ENCODE measurements at places on chromosomes 11 and 22. TPM values are rescaled to one million over a fixed set of nuclear protein-coding genes. Genes with fewer than 3 reads are reported as not detected.

DNA sequence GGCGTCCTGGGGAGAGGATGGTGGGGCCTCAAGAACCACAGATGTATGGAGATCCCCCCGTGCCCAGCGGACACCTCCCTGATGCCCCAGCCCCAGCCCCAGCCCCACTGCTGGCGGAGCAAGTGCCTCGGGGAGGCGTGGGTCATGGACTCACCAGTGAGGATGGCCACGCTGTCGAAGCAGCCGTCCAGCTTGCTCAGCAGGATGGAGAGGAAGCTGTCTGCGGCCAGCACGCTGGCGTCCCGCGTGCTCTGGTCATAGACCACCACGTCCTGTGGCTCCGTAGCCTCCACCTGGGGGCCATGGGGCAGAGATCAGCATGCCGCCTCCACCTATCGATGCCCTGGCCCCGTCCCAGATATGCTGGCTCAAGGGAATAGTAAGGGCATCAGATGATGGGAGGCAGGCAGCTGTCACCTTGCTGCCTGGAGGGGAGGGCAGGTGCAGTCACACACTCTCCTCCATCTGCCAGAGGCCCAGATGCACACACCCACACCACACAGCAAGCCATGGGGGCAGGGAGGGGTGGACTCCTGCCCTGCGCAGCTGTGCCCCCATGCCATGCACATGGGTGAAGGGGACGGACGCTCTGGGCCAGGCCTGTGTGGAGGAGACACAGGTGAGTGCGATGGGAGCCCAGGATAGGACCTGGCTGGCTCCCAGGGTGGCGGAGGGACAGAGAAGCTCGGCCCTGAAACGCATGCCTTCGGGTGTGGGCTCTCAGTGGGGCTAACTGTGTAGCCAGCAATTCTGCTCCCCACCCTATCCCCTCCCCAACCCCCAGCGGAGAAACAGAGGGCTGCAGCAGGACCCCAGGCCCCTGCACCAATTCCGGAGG is 8.2 kb downstream of the DUSP8 start:
- no peak for DNase-seq

GRCh38 chr11:126823274-126823673 is 177.3 kb downstream of the KIRREL3 start:
- no peak for DNase-seq

- no peak for DNase-seq
Observed at GRCh38 chr22:17811119-17811518, 36.9 kb upstream of the BID start.

GRCh38 chr11:65420979-65421793 is 1.4 kb upstream of the NEAT1 start:
- no peak for DNase-seq

DNA sequence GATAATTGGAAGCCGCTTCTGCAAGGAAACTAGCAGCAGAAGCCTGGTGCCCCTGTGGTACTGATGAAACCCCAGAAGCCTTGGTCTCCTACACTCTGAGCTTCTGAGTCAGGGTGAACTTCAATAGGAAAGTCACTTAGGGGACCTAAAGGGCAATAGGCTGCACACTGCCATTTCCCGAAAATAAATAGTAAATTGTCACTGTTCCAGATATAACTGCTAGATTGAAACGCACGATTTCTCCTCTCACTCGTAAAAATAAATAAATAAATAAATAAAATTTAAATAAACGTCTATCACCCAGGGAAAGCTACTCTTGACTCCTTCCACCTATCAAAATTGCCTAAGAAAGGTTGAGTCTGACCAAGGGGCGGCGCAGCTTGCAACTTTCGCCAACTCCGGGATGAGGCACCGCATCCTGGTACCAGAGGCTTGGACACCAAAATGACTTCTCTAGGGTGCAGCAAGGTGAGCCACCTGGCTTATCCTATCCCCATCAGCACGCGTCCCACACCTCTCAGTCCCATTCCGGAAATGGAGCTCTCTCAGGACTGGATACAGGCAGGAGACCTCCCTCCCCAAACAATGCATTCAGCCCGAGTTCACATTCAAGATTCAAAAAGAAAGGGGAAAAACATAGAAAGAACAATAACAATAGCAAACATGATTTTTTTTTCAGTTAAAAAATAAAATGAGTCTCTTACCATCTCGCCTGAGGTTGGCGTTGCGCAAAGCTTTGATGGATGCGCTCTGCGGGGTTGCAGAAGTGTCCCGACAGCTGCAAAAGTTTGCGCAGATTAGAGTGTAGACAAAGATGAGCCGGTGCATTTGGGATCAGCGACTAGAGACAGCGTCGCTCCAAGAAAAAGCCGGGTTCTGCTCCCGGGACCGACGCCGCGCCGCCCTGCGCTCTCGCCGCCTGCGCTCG is 583 bp downstream of the PDGFD start:
- no peak for DNase-seq

The TENM4 gene
- 43.6 TPM for total RNA-seq
